Colonic mucosa (tissue), 4 donors: ENCODE measurements at places on chromosomes 12 and 14.

GRCh38 chr12:800401-800800 is 48.0 kb downstream of the WNK1 start:
- no peak for DNase-seq

GRCh38 chr12:93568091-93568490 is 4.4 kb upstream of the SOCS2 start:
- no peak for DNase-seq

GRCh38 chr12:52066346-52067080 is 3.3 kb upstream of the ATG101 start:
- no peak for DNase-seq

DNA sequence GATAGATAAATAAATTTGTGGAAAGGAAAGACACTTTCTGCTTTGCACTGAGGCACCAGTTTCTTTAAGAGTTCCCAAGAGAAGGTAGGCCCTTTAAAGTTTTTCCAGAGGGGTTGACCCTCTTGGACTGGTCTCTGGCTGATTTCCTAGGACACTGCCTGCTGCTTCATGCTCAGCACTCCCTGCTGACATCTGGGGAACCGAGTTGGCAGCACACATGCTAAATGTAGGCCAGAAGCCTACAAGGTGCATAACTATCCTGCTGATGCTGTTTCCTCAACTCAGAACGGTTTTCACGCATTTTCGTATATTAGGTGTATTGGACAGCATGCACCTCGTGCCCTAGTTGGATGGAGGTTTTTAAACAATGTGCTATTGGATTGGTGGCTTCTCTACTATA is 887.2 kb upstream of the SEL1L start:
- no peak for DNase-seq
